ENCODE measurements at places on chromosomes 3 and 15.

- no peaks in the 10 kb centered on the region for H3K27me3 ChIP-seq
- H3K27ac ChIP-seq = no peak overlapping the region
Measured at GRCh38 chr3:76866729-76867408, 173.0 kb upstream of the ROBO2 start.

- no peaks in the 10 kb centered on the region for H3K36me3 ChIP-seq
- H3K27ac ChIP-seq = no peak overlapping the region
- DNase-seq = no peak
- H3K27me3 ChIP-seq = peaks cover 13% of the 10 kb centered on the region
- no peak overlapping the region for H3K4me3 ChIP-seq
Measured at GRCh38 chr3:126937973-126938372, 44.9 kb upstream of the PLXNA1 start.

DNA sequence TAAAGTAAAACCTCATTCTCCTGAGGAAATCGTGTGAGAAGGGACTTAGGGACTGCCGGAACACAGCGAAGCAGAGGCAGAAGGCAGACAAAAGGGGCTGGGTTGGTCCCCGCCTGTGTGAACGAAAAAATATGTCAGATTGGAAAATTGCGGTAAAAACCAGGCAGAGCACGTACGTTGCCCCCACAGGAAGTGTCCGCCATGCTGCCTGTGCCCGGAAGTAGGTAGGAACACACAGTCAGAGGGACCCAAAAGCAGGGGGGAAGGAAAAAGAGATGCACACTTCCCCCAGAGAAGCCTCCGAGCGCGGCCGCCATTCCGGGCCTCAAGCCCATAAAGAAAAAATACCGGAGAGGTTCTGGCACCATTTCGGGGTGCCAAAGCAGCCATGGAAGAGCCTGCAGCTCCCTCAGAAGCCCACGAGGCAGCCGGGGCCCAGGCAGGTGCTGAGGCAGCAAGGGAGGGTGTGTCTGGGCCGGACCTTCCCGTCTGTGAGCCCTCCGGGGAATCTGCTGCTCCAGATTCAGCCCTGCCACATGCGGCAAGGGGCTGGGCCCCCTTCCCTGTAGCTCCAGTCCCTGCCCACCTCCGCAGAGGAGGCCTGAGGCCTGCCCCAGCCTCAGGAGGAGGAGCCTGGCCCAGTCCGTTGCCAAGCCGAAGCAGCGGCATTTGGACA, at the start of gene MKRN3:
MKRN3 (plus strand) TSS at position 280 of the 676 bp plus-strand sequence; CDS start at position 389, 109 bp downstream.
- H3K27ac ChIP-seq = peak within 1 kb of the TSS; percentile 54
- H3K27me3 ChIP-seq = no peaks in the 10 kb centered on the region
- DNase-seq = no peak
- H3K4me1 ChIP-seq = no peaks in the 10 kb centered on the region
- no peak within 1 kb of the TSS for H3K4me3 ChIP-seq

DNA sequence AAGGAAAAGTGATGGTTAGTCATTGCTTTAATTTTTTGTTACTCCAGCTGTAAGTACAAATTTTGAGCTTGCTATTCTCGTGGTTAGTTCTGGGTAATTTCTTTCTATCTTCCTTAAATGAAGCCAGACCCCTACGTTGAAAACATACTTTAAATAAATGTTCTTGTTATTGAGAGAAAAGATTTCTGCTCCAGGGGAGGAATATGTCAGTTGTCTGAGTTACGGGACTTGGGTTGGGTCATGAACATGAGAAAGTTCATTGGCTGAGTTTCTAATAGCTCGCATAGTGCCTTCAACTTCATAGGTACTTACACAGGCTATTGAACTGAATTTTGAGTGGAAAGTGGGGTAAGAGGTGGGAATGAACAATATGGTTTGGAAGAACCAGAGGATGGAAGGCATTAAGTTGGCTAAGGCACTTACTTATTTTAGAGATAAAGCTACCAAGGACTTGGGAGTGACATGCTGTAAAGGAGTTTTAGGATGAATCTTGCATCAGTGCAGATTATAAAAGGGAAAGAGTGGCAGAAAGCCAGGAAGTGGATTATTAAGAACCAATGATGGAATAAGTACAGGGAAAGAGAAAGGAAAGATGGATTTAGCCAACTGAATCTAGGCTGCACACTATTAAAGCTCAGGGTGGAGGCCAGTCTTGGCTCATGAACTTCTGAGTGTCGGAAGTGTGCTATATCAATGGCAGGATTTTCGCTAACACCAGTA, 1.4 kb downstream of the RPSA start:
- H3K27ac ChIP-seq = peak overlapping the region; percentile 97
- DNase-seq = no peak
- peaks cover 37% of the 10 kb centered on the region for H3K36me3 ChIP-seq
- H3K4me3 ChIP-seq = peak overlapping the region; percentile 87

DNA sequence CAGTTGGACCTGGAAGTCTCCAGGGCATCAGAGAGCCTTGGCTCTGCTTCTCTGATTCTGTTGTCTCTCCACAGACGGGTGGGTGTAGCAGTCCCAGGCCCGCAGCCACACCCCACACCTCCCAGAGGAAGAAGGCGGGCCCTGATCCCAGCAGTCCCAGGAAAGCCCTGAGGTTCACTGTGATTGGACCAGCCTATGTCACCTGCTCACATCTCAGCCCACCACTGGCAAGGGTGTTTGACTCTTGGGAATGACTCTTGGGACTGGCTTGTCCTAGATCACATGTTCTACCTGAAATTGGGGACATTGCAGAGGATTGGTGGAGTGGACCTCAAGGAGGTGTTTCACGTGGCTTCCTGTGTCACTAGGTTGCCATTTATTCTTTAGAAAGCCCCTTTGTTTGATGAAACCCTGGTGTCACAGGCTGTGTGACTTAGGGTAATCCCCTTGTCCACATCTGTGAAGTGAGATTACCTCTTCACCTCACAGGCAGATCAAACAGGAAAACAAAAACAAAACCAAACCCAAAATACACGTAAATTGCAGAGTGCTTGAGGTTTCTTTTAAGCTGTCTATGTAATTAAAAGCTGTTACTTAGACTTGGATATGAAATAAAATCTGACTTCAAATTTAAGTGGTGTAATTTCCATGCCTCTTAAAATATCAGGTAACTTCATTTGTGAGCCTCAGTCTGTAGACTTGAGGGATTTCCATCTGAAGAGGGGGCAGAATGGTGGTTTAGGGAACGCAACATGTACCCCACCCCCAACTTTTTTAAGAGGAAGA, 26.7 kb downstream of the FLNB start:
- H3K4me1 ChIP-seq = peaks cover 20% of the 10 kb centered on the region
- H3K36me3 ChIP-seq = no peaks in the 10 kb centered on the region
- no peak for DNase-seq
- H3K27ac ChIP-seq = peak overlapping the region; percentile 78
- H3K27me3 ChIP-seq = no peaks in the 10 kb centered on the region

- no peak overlapping the region for H3K4me3 ChIP-seq
- peaks cover 7% of the 10 kb centered on the region for H3K36me3 ChIP-seq
- no peak for DNase-seq
- H3K27me3 ChIP-seq = no peaks in the 10 kb centered on the region
Measured at GRCh38 chr3:158273656-158274055, 163.8 kb downstream of the RSRC1 start.

DNA sequence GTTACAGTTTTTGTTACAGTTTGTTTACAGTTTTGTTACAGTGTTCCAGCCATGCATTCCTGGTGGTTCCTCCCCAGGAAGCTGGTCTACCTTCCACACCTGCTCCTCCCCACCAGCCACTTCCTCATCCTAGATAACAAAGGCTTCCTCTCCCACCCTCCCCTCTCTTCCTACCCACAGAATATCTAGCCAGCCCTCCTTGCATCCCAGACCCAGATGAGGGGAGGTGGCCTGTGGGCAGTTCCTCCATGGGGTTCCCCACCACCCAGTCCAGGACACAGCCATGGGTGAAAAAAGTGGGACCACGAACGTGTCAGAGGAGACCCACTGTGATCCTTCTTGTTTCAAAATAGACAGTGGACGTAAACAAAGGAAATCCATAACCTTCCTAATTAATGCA, 122.8 kb upstream of the ABHD17C start:
- DNase-seq = no peak
- no peak overlapping the region for H3K4me3 ChIP-seq
- no peaks in the 10 kb centered on the region for H3K36me3 ChIP-seq
- H3K4me1 ChIP-seq = no peaks in the 10 kb centered on the region
- peaks cover 7% of the 10 kb centered on the region for H3K27me3 ChIP-seq

DNA sequence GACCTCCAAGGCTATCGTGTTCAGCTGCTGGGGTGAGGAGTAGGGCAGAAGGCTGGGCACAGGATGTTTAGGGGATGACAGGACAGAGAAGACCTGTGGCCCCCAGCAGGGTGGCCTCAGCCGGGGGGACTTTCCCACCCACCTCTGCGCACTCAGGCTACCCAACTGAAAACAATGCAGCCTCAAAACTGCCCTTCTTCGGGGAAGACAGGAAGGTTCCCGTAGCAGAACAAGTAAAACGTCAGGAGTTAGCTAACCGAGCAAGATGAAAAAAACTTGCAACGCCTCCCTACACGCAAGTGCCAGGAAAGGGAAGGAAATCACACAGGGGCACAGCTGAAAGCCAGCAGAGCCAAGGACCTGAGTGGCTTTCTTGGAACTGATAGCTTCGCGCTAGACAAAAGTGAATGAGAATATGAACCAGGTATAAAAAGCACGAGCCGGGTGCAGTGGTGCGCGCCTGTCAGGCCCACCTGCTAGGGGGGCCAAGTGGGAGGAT, 38.4 kb upstream of the FURIN start:
- peak; percentile 96 for DNase-seq
- H3K4me3 ChIP-seq = peak overlapping the region; percentile 90
- peaks cover 7% of the 10 kb centered on the region for H3K36me3 ChIP-seq
- H3K27ac ChIP-seq = peak overlapping the region; percentile 97
- no peaks in the 10 kb centered on the region for H3K27me3 ChIP-seq

- DNase-seq = no peak
- H3K36me3 ChIP-seq = no peaks in the 10 kb centered on the region
- H3K4me1 ChIP-seq = peaks cover 14% of the 10 kb centered on the region
- no peak overlapping the region for H3K27ac ChIP-seq
- no peak overlapping the region for H3K4me3 ChIP-seq
- no peaks in the 10 kb centered on the region for H3K27me3 ChIP-seq
Measured at GRCh38 chr3:127760361-127760760, 62.0 kb downstream of the MGLL start.

DNA sequence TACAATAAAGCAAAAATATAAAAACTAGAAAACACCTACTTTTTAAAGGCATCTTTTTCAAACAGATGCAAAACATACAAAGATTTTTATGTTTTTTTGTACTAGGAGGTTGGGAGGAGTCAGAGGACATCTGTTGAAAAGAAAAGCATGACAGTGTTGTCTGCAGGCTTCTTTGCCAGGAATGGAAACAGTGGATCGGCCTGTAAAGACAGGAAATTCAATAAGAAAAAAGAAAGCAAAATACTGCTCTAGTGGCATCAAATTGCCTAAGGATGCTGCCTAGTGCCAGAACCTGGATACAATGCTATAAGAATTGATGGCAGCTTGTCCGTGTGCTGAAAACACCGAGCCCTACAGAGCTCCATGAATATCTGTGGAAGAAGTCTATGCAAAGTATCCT, 69.9 kb downstream of the TBC1D5 start:
- H3K4me1 ChIP-seq = no peaks in the 10 kb centered on the region
- no peak for DNase-seq
- no peaks in the 10 kb centered on the region for H3K27me3 ChIP-seq
- no peaks in the 10 kb centered on the region for H3K36me3 ChIP-seq

- H3K4me3 ChIP-seq = peak overlapping the region; percentile 76
- peaks cover 23% of the 10 kb centered on the region for H3K4me1 ChIP-seq
- no peak for DNase-seq
- no peaks in the 10 kb centered on the region for H3K36me3 ChIP-seq
Measured at GRCh38 chr3:122092460-122093165, 37.5 kb downstream of the CD86 start.

GRCh38 chr3:138461246-138461645, 26.8 kb downstream of the ESYT3 start:
- H3K36me3 ChIP-seq = no peaks in the 10 kb centered on the region
- DNase-seq = no peak
- peaks cover 2% of the 10 kb centered on the region for H3K27me3 ChIP-seq
- no peak overlapping the region for H3K27ac ChIP-seq
- no peaks in the 10 kb centered on the region for H3K4me1 ChIP-seq

- no peak overlapping the region for H3K27ac ChIP-seq
- no peak for DNase-seq
- H3K4me3 ChIP-seq = no peak overlapping the region
- H3K4me1 ChIP-seq = no peaks in the 10 kb centered on the region
- H3K27me3 ChIP-seq = peaks cover 6% of the 10 kb centered on the region
- H3K36me3 ChIP-seq = no peaks in the 10 kb centered on the region
Measured at GRCh38 chr3:10380906-10381305, 60.0 kb upstream of the SEC13 start.

- no peak overlapping the region for H3K27ac ChIP-seq
- H3K4me3 ChIP-seq = no peak overlapping the region
- H3K4me1 ChIP-seq = no peaks in the 10 kb centered on the region
Measured at GRCh38 chr15:87362531-87362930, 894.0 kb downstream of the NTRK3 start.

GRCh38 chr3:90011131-90011530, 903.7 kb downstream of the EPHA3 start:
- H3K36me3 ChIP-seq = no peaks in the 10 kb centered on the region
- DNase-seq = no peak
- no peak overlapping the region for H3K27ac ChIP-seq
- no peaks in the 10 kb centered on the region for H3K27me3 ChIP-seq
- no peak overlapping the region for H3K4me3 ChIP-seq
- no peaks in the 10 kb centered on the region for H3K4me1 ChIP-seq

- DNase-seq = no peak
- H3K27me3 ChIP-seq = peaks cover 13% of the 10 kb centered on the region
- H3K4me1 ChIP-seq = peaks cover 62% of the 10 kb centered on the region
- peak overlapping the region; percentile 19 for H3K4me3 ChIP-seq
- peaks cover 17% of the 10 kb centered on the region for H3K36me3 ChIP-seq
- H3K27ac ChIP-seq = no peak overlapping the region
Measured at GRCh38 chr3:66483409-66483906, 17.4 kb downstream of the LRIG1 start.

DNA sequence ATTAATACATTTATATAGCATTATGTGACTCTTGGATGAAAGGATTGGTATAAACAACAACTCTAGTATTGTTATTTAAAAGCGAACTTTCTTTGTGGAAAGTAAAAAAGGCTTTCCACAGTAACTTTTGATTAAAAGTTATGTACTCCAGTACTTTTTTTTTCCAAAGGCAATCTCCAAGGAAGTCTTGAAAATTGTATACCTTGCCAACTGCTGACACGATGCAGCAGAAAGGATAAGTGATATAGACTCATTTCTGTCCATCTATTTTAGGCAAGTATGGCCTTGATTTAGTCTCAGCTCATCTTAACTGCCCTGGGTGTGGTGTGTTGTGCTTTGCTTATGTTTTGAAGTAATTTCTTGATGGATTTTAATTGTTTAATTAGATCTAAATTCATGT, 79.7 kb downstream of the OTOL1 start:
- H3K4me1 ChIP-seq = no peaks in the 10 kb centered on the region
- no peaks in the 10 kb centered on the region for H3K36me3 ChIP-seq
- no peak for DNase-seq
- no peak overlapping the region for H3K4me3 ChIP-seq
- no peaks in the 10 kb centered on the region for H3K27me3 ChIP-seq
- H3K27ac ChIP-seq = no peak overlapping the region

- no peak overlapping the region for H3K4me3 ChIP-seq
- DNase-seq = no peak
- H3K36me3 ChIP-seq = no peaks in the 10 kb centered on the region
- peaks cover 3% of the 10 kb centered on the region for H3K4me1 ChIP-seq
Measured at GRCh38 chr3:106268696-106269095, 399.9 kb upstream of the CBLB start.

GRCh38 chr15:85477730-85478129, 97.3 kb downstream of the AKAP13 start:
- no peak for DNase-seq
- H3K4me1 ChIP-seq = peaks cover 53% of the 10 kb centered on the region
- no peak overlapping the region for H3K4me3 ChIP-seq
- no peaks in the 10 kb centered on the region for H3K27me3 ChIP-seq
- no peak overlapping the region for H3K27ac ChIP-seq
- no peaks in the 10 kb centered on the region for H3K36me3 ChIP-seq
